Daoy (cell line): ENCODE measurements at places on chromosomes 5 and 9. TPM values are rescaled to one million over a fixed set of nuclear protein-coding genes. Genes with fewer than 3 reads are reported as not detected.

DNA sequence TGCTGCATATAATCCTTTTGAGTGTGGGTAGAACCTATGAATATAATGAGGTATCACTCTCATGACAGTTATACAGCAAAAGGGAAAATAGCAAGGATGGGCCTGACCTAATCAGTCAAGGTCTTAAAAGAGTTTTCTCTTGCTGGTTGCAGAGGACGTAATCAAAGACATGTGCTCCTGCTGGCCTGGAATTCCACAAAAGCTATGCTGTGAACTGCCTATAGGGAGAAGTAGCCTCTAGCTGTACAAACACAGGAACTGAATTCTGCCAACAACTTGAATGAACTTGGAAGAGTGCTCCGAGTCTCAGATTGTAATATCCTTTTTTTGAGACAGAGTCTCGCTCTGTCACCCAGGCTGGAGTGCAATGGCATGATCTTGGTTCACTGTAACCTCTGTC, 195.6 kb downstream of the PLK2 start:
- DNase-seq, result no peak

DNA sequence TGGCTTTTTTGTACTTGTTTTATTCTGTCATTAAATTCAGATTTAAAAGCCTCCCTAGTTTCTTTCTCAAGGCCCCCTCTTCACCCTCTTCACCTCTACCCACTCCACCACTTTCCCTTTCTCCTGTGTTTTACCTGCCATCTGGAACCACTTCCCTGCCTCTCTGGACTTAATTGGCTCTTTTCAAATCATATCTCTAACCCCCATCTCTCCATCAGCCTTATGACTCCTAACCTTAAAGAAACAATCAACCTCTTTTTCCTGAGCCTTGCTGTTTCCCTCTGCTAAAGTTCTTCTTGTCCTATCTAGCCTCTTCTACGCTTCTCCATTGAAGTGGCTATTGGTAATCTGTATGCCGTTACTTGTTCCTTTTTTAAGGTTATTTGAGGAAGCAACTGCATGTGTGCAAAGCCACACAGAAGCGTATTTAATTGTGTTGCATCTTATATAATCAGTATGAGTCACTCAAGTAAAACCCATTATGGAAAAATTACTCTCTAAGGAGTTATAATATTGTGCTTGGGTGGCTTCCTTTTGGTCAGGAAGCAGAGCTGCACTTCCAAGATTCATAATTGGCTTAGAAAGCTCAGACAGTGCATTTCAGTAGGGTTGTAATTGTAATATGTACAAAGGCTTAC, 653.6 kb upstream of the ITGA1 start:
- DNase-seq, result no peak

- no peak for DNase-seq
These were observed 77.6 kb downstream of the CACNA1B start for GRCh38 chr9:137955224-137955570.

- no peak for DNase-seq
These were observed 133.1 kb upstream of the SPDL1 start for GRCh38 chr5:169450464-169450863.

- DNase-seq, result no peak
These were observed 5.1 kb upstream of the EGR1 start for GRCh38 chr5:138460032-138460693.

PCDHB9 gene
- 0.40 and 1.6 TPM in 2 replicates for total RNA-seq

PTGER4 gene
- total RNA-seq, result 4.5 and 6.9 TPM in 2 replicates
